G401 (cell line): ENCODE measurements at places on chromosomes 1 and 21. TPM values are rescaled to one million over a fixed set of nuclear protein-coding genes. Genes with fewer than 3 reads are reported as not detected.

GRCh38 chr1:2072109-2072806, 22.0 kb downstream of the PRKCZ start:
- DNase-seq: no peak

KMO gene
- total RNA-seq: not detected in 2 replicates

ZDHHC18 gene
- 19.6 and 43.5 TPM in 2 replicates for total RNA-seq

DNA sequence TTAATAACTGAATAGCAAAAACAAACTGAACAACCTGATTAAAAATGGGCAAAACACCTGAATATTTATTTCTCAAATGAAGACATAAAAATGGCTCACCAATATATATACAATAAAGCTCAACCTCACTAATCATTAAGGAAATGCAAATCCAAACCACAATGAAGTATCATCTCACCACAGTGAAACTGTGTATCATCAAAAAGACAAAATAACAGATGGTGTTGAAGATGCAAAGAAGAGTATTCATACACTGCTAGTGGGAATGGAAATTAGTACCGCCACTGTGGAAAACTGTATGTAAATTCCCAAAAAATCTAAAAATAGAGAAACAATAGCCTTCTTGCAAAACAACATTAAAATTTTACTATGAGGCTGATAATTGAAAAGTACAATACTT, 1660.1 kb upstream of the B3GALT2 start:
- DNase-seq: no peak

DNA sequence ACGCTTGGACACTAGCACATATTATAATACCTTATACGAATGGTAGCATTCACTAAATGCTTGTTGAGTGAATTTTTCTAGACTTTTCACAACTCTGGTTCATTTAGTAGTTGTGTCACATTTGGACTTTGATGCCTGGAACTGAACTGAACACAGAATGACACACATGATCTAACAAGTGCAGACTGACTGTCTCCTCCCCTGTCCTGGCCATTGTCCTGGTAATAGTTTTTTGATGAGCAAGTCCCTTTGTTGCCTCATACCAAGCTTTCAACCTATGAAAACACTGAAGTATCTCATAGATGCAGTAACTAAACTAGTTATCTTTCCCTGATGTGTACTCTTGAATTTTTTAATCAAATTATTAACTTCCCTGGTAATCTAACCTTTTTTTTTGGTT, 66.4 kb downstream of the LRRC8D start:
- DNase-seq: no peak

GRCh38 chr1:231460614-231461013, 38.5 kb upstream of the EGLN1 start:
- DNase-seq: no peak

- DNase-seq: no peak
These were observed 418.5 kb upstream of the RUNX1 start for GRCh38 chr21:35467566-35467965.

GRCh38 chr1:166895766-166896165, 19.7 kb upstream of the TADA1 start:
- DNase-seq: no peak

CHIA gene
- not detected in 2 replicates for total RNA-seq

GRCh38 chr1:234149217-234149616, 224.0 kb upstream of the COA6 start:
- DNase-seq: no peak

GRCh38 chr1:213976665-213977485, 10.9 kb upstream of the PROX1 start:
- DNase-seq: no peak

DNA sequence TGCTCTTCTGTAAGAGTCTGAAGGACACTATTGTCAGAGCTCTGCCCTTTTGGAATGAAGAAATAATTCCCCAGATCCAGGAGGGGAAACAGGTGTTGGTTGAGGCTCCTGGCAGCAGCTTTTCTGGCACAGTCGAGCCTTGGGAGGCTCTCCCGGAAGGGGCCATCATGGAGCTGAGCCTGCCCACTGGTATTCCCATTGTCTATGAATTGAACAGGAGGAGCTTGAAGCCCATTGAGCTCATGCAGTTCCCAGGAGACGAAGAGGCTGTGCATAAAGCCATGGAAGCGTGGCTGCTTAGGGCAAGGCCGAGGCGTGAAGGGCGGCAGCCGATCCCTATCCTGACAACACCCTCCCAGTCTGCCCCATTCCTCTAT, 26.6 kb downstream of the UBE4B start:
- DNase-seq: peak; percentile 82

ASAP3 gene
- total RNA-seq: 49.3 and 59.4 TPM in 2 replicates

DNA sequence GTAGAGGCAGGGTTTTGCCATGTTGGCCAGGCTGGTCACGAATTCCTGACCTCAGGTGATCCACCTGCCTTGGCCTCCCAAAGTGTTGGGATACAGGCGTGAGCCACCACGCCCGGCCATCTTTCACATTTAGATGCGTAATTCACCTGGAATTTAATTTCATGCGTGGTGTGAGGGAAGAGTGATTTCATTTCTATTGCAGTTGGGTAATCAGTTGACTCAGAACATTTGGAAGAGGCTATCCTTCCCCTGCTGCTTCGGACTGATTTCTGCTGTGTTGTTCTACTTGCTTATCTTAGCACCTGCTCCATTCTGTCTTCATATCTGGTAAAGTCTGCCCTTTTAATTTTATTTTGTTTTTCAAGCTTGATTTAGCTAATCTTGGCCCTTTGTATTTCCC, 19.1 kb downstream of the DIP2A start:
- DNase-seq: no peak

PLCH2 gene
- total RNA-seq: 0.06 and 0.20 TPM in 2 replicates

OLFM3 gene
- not detected in 2 replicates for total RNA-seq

- DNase-seq: no peak
These were observed 15.5 kb downstream of the LRIF1 start for GRCh38 chr1:110948038-110948810.

GRCh38 chr1:13892671-13893325, 192.8 kb downstream of the PRDM2 start:
- peak; percentile 22 for DNase-seq

NECAP2 gene
- 81.4 and 107 TPM in 2 replicates for total RNA-seq

C1QC gene
- total RNA-seq: not detected in 2 replicates

SLC2A5 gene
- 0.64 TPM in 1 of 2 replicates, not detected in the other for total RNA-seq

DNA sequence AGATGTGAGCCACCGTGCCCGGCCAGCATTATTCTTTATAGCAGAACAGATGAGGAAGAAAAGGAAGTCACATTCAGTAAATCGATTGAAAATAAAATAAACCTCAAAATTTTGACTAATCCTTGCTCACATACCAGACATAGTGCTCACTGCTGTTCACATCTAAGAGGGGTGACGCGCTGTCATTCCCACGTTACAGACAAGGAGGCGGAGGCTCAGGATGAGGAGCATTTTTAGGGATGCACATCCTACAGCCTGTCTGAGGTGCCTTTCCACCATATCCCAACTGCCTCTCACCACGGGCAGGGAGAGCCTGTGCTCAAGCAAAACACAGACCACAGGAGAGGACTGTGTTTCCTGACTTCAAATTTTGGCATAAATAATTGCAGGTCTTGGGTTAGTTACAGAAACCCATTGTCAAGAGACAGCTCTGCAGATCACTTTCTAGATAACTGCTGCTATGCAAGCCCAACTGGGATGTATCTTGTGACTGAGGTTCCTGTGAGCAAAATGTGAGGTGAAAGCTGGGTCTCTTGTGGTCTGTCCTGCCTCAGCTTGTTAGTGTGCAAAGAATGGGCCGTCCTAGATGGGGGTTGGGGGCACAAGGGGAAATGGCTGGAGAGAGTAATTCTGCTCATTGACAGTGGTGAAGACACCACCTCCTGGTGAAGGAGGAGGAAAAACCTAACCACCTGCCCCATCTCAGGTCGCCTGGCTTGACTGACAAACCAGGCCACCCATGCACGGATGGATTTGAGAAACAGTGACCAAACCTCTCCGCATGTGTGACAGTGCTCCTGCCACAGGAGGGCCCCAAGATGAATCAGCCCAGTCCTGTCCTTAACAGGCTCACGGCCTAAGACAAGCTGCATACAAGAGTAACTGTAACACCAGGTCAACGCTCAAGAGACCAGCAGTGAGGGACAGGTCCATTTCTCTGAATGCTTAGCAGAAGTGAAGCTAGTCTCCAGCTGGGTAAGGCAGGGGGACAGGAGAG, 8.2 kb downstream of the TNN start:
- no peak for DNase-seq

- no peak for DNase-seq
These were observed 93.2 kb downstream of the CCDC185 start for GRCh38 chr1:223486366-223486765.

DNA sequence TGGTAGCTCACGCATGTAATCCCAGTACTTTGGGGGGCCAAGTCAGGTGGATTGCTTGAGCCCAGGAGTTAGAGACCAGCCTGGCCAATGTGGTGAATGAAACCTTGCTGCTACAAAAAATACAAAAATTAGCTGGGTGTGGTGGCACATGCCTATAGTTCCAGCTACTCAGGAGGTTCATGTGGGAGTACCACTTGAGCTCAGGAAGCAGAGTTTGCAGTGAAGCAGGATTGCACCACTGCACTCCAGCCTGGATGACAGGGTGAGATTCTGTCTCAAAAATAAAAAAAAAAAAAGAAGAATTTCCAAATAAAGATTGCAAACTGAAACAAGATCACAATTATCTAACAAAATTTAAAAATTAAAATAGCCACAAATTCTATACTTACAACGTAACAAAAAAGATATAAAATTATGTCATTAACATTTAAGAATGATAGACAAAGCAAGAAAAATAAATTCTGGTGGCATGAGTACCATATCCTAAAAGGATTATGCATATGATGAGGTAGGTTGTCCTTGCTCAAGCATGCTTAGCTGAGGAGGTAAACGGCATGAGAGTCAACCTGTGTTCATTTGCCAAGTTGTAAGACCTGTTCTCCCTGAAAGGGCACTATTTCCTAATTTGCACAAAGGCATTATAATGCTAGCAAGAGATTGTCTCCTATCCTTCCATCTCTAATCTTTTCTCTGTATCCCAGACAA, 20.2 kb downstream of the IPP start:
- DNase-seq: no peak

DNA sequence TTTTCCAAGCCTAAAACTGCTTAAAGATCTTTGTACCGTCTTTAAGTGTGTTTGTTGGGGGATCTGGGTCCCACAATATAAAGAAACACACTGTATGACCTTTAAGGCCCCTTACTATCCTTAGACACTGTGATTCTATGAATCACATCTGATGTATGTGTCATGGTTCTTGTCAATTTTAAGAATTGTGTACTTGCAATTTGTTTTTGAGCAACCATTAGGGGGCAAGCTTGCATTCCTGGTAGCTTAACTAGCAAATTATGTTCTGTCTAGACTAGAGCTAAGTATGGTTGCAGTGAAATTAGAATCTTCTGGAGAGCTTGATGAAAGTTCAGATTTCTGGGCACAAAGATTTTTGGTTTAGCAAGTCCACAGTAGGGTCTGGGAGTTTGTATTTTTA, 219.5 kb downstream of the TPR start:
- DNase-seq: peak; percentile 10

RPS6KC1 gene
- 13.8 and 25.6 TPM in 2 replicates for total RNA-seq

EDARADD gene
- 0.68 and 2.3 TPM in 2 replicates for total RNA-seq

GRCh38 chr1:157566484-157567300, 14.4 kb upstream of the FCRL5 start:
- DNase-seq: no peak

GRCh38 chr1:147627435-147628110, 42.8 kb downstream of the ACP6 start:
- peak; percentile 37 for DNase-seq

GRCh38 chr1:210347112-210347511, 18.4 kb downstream of the HHAT start:
- DNase-seq: no peak

GRCh38 chr1:160548960-160549664, 26.1 kb upstream of the SLAMF6 start:
- peak; percentile 98 for DNase-seq
